ENCODE measurements at places on chromosomes 1 and 21.

DNA sequence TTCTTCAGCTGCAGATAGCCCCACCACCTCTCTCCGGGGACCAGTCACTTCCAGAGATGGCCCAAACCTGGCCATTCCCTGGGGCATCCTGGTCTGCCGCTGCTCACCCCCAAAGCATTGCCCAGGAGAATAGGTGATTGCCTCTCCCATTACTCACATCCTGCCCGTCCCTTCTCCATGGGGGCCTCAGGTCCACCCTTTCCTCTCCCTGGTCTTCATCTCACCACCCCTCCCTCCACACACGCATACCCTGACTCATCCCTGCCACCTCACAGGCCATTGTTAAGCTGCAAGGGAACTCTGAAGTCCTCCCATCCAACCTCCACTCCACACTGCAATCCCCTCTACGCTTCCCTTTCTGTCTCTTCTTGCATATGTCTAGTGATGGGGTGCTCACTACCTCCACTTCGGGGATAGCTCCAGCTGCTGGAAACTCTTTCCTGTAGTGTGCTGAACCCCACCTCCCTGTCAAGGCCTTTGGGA is at the start of gene PLEKHG5:
TSS of gene PLEKHG5 (minus strand) at position 188 of the 483 bp plus-strand sequence. CDS start 14,096 bp downstream, outside the sequence.
- no peak for DNase-seq

DNA sequence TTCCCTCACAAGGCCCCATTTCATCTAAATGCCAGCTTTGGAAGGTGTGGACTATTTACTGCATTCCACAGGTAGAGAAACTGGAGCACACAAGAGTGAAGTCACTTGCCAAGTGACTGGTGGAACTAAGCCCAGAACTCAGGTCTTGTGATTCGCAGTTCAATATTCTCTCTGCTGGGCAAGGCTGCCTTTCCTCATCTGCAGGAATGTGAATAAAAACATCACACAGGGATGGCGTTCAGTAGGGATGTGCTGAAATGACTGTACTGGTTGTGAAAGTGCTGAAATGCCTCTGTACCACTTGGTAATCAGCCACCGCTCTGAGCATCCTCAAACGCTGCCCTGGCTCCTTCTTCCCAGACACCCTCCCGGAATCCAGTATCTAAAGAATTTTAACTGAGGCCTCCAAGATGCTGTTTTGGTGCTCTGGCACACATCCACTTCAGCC is 145.6 kb downstream of the HIVEP3 start:
- DNase-seq = no peak

DNA sequence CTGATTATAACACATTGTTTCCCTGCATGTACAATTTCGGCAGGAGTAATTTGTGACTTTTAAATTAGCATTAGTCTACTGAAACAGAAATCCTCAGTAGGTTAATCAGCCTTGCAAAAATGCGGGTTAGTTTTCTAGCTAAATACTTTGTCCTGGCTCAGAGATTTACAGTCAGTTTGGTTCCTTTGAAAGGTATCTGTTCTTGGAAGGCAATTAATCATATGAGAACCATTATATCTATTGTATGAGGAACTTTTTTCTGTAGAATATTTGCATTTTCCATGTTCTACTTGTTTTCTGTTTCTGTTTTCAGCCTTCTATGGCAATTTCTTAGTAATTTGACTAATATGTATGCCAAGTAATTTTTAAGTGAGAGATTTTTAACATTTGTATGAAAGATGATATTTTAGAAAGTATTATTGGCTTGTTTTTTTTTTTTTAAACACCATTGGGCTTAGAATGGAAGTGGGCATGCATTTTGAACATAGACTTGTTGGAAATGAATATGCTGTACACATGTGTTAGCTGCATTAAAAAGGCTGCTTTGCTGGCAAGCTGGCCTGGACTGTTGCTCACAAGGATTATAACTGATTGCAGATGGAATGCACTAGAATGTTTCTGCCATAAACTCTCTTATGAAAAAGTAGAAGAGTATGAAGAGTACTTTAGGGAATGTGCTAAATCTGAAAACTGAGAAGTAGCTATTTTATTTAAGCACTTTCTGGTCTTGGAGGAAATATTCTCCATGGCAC is 26.2 kb downstream of the KIF1B start:
- DNase-seq = no peak

DNA sequence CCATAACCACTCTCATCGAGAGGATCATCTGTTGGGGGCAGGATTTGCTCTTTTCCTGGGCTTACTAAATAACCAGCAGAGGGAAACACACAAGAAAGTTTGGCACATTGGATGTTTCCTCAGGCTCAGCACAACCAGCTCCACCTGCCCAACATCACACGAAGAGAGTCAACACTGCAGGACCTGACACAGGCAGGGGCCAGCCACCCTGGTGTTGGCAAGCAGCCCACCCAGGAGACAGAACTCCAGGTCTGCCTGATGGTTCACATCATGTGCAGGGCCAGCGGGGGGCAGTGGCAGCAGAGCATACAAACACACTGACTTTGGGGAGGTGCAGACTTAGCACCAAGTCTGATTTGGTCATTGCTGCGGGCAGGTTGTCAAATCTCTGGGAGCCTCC is 182.3 kb upstream of the GALNT2 start:
- DNase-seq = no peak

GRCh38 chr1:153832293-153832692 is 57.1 kb downstream of the SLC27A3 start:
- DNase-seq = no peak

GRCh38 chr1:64320470-64320869 is 117.0 kb downstream of the UBE2U start:
- no peak for DNase-seq

DNA sequence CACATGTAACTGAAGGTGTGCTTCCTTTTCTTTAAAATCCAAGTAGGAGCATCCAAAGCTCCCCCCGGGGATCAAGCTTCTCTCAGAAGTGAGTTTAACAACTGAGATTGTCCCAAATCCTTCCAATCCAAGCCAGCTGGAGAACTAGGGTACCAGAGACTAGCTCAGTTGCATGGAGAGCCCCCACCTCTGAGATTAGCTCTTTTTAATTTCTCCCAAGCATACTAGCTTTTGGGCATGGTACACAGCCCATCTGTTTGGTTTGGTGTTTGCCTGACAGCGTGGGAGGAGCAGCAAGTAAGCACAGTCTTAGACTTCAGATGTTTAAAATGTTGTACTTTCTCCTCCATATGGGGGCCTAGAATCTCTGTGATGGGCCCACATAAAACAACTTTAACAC is 142.8 kb downstream of the ASTN1 start:
- DNase-seq = no peak

DNA sequence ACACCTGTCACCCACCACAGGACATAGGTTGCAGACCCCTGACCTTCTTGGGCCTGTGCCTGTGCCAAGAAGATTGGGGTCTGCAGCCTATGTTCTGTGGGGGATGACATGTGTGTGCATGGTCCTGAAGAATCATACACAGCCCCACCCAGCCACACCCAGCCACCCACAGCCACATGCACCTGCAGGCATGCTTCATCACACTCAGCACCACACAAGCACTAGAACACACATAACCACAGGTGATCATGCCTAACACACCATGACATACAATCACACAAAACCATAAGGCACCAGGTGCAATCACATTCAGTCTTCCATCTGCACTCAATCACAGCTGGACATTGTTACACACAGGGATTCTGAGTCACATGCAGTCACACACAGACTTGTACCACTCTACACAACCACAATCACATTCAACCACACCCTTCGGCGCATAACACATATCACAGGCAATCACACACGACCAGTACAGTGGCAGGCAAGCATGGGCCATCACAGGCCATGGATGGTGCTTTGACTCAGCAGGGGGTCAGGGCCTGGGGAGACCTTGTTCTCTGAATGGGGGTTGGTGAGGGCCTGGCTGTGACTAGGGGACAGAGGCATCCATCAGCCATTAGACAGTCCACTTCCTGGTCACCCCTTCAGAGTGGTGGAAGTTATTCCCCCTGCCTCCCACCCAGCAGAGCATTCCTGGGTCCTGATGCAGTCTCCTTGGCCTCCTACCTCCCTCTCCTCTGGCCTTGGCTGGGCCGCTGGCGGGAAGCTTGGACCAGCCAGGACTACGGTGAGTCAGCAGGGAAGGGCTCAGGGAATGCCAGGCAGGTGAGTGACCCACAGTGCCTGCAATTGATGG is 44.3 kb upstream of the EPS8L3 start:
- DNase-seq = no peak

- DNase-seq = peak; percentile 77
These were observed 697 bp downstream of the PRDM16 start for GRCh38 chr1:3069491-3070308.

- no peak for DNase-seq
These were observed 5.5 kb downstream of the INAVA start for GRCh38 chr1:200899954-200900867.

All from common myeloid progenitor, CD34-positive (primary cell).